Esophagus squamous epithelium (tissue), 5 donors: ENCODE measurements at places on chromosomes 2 and 18.

GRCh38 chr2:28528206-28528605 lies 32.3 kb downstream of the PLB1 start:
- no peak for DNase-seq

DNA sequence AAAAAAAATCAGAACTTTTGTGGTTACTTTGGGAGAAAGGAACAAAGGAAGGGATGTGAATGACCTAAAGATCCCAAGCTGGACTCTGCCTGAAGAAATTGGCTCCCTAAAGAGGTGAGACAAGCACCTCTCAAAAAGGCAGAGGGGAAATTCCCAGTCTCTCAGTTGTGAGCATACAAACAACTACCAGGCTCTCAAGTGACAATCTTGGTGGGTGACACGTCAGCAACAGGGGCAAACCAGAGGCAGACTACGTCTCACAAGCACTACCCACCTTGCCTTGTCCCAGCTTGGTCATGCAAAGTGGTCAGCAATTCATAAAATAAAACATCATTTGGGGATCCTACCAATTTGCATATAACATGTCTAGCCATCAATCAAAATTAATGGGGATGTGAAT lies 24.3 kb upstream of the LRATD1 start:
- no peak for DNase-seq

- no peak for DNase-seq
Observed at GRCh38 chr18:8006979-8007378, 439.9 kb downstream of the PTPRM start.

- DNase-seq: no peak
Observed at GRCh38 chr2:239261796-239262483, 138.9 kb downstream of the HDAC4 start.

GRCh38 chr18:51802569-51803428 lies 537.2 kb upstream of the DCC start:
- no peak for DNase-seq

DNA sequence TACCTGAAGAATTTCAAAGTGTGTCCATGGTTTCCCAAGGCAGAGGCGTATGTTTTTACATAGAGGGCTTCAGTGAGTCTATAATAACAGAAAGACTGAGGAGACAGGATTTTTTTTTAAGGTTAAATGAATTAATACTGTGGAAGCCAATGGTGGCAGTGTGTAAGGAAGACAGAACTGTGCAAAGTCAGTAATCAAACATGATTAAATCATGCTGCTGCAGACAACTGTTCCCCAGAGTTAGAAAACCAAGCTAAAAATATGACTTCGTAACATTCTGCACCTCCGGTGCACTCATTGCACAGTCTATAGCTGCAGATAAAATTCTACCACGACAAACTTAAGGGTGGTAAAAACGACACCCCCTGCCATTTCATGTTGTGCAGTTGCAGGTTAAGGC lies 309.6 kb upstream of the TRIB2 start:
- DNase-seq: no peak

- no peak for DNase-seq
Observed at GRCh38 chr18:11336241-11336640, 186.9 kb upstream of the PIEZO2 start.

- no peak for DNase-seq
Observed at GRCh38 chr2:240449764-240450531, 14.5 kb downstream of the GPC1 start.

- no peak for DNase-seq
Observed at GRCh38 chr2:238420878-238421694, 5.6 kb upstream of the ASB1 start.
